Activated CD4-positive, alpha-beta T cell treated with anti-CD3 and anti-CD28 coated beads for 4 hours (primary cell): ENCODE measurements at places on chromosomes 12 and 14.
A peak's percentile ranks its signal among the peaks of the same experiment; 100 is the strongest.

DNA sequence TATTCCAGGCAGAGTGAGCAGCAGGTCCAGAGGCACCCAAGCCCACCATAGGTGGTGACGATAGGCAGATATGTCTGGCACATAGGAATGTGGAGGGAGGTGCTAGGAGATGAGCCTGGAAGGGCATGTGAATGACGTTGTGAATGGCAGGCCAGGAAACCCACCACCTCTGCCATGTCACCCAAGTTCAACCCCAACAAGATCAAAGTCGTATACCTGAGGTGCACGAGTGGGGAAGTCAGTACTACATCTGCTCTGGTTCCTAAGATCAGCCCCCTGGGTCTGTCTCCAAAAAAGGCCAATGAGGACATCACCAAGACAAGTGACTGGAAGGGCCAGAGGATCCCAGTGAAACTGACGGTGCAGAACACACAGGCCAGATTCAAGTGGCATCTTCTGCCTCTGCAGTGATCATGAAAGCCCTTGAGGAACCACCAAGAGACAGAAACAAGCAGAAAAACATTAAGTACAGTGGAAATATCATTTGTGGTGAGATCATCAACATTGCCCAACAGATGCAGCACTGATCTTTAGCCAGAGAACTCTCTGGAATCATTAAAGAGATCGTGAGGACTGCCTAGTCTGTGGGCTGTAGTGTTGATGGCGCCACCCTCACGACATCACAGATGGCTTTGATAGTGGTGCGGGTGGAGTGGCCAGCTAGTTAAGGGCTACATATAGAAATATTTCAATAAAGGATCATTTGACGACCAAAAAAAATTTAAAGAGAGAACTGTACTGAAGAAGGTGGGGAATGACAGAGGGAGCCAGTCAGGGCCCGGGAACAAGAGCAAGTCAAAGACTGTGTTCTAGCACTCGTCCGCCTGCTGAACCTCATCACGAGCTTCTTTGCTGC lies 99.7 kb downstream of the ZFP36L1 start:
- DNase-seq: no peak

GRCh38 chr12:109369831-109370230 lies 22.1 kb downstream of the MYO1H start:
- no peak for DNase-seq

GRCh38 chr14:65502676-65503124 lies 90.2 kb downstream of the FUT8 start:
- no peak for DNase-seq

DNA sequence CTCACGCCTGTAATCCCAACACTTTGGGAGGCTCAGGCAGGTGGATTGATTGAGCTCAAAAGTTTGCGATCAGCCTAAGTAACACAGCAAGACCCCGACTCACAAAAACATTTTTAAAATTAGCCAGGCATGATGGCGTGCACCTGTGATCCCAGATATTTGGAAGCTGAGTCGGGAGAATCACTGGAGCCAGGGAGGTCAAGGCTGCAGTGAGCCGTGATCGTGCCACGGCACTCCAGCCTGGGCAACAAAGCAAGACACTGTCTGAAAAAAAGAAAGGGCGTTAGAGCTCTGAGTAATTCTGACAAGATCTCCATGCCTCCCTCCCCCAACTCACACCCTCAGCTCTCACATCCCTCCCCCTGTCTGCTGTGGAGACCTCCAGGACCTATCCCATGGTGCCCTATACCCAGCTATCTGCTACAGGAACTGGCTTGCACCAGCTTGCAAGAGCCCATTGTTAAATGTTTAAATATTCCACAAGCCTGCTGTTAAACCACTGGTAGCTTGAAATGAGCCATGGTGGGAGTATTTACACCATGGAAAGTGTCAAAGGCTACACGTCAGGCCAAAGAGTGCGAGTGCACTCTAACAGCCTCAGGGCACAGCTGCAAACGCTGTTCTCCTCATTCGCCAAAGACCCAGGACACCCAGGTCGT lies 35.1 kb upstream of the PPP2R5C start:
- no peak for DNase-seq

DNA sequence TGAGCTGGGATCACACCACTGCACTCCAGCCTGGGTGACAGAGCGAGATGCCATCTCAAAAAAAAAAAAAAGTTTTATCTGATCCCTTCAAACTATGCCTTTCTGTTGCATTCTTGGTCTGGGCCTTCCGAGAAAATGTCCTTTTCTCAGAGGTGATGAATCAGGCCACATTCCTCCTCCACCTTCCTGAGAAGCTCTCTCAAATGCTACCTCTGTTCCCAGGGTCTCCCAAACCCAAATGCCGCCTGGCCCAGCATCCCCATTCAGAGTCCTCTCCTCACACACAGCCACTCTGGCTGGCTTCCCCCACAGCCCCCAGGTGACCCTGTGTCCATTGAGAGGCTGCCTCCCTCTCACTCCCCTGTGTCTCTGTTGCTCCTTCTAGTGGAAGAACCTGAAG lies 19.7 kb upstream of the TMED10 start:
- DNase-seq: no peak

- no peak for DNase-seq
Measured at GRCh38 chr14:23536494-23536893, 15.1 kb downstream of the ZFHX2 start.

GRCh38 chr12:50568338-50569091 lies 63.7 kb downstream of the DIP2B start:
- no peak for DNase-seq

GRCh38 chr12:94593822-94594442 lies 56.4 kb downstream of the TMCC3 start:
- no peak for DNase-seq

- no peak for DNase-seq
Measured at GRCh38 chr14:87065366-87065765, 927.6 kb downstream of the GALC start.

- DNase-seq: no peak
Measured at GRCh38 chr12:120759591-120760348, 34.1 kb downstream of the ACADS start.

- no peak for DNase-seq
Measured at GRCh38 chr12:26327975-26328644, 132.7 kb downstream of the SSPN start.

GRCh38 chr12:85747941-85748495 lies 88.2 kb downstream of the RASSF9 start:
- no peak for DNase-seq

DNA sequence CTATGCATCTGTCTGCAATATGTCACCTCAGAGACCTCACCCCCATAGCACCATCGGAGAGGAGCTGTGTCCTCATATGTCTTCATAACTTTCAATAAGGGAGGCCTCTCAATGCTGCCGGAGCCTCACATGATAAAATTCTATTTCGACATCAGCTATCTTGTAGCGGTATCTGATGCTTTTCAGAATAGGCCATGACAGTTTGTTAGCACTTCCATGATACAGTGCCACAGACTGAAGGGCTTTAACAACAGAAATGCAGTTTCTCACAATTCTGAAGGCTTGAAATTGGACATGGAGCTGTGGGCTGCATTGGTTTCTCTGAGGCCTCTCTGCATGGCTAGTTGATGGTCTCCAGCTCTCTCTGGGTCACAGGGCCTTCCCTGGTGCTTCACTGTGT lies 125.0 kb upstream of the PZP start:
- no peak for DNase-seq

DNA sequence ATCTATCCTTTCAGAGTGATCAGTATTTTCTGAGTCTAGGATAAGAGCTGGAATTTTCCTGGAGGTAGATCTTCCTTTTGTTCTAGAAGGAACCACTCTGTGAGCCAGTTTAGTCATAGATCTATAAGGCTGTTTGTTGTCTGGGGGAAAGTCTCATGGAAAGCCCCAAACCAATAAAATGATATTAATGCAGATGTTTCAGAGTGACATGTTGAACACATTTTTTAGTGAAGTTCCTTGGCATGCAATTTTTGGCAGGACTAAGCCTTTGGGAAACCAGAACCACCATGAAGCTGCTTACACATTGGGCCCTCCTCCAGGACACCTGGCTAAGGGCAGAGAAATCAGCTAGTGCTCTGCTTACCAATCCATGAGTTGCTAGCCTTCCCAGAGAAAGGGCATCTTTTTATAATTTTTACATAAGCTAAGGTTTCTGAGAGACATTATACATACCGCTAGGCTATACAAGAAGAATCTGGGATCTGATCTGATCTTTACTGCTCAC lies 101.5 kb upstream of the PCED1B start:
- no peak for DNase-seq

- no peak for DNase-seq
Measured at GRCh38 chr14:30608533-30609006, 13.5 kb upstream of the SCFD1 start.

- no peak for DNase-seq
Measured at GRCh38 chr14:32043624-32044023, 33.5 kb upstream of the ARHGAP5 start.

DNA sequence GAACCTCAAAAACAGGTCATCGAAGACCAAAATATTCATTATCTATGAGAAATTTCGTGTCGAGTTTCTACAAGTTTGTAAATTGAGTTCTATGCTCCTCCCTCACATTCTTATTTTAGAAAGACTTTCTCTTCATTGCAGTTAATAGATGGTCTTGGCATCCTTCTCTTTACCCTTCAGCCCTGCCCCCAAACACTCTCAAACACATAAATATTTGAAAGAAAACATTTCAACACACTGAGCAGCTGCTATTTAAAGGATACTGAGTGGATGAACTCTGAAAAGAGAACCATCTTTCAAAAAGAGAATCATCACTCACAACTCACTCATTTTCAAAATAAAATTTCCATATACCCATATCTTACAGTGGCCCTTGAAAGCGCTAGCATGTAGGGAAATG lies 67.1 kb downstream of the NUAK1 start:
- no peak for DNase-seq

GRCh38 chr14:52793061-52793460 lies 1.7 kb upstream of the GNPNAT1 start:
- DNase-seq: no peak

DNA sequence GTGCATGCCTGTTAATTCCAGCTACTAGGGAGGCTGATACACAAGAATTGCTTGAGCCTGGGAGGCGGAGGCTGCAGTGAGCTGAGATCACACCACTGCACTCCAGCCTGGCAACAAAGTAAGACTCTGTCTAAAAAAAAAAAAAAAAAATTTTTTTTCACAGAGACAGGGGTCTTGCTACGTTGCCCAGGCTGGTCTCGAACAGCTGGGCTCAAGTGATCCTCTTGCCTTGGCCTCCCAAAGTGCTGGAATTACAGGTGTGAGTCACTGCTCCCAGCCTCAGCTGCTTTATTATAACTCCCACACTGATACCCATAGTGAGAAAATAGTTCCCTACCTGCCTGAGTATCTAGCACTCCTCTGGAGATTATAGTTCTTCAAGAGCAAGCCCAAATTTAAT lies 11.2 kb downstream of the HAUS4 start:
- no peak for DNase-seq

DNA sequence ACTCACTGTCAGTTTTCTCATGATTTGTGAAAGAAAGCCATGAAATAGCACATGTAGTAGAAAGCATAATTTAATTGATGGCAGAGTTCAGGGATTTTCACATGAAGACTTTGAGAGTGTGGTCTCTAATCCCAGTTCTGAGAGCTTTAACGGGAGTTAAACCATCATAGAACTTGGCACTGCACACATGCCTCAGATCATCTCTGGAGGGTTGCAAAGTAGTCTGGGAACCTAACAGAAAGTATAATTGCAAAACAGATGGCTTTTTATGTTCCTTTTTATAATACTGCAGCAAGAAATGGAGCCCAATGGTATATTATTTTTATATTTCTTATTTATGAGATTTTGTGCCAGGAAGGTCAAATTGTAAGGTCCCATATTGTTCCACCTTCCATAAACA lies 77.9 kb downstream of the BHLHE41 start:
- no peak for DNase-seq

DNA sequence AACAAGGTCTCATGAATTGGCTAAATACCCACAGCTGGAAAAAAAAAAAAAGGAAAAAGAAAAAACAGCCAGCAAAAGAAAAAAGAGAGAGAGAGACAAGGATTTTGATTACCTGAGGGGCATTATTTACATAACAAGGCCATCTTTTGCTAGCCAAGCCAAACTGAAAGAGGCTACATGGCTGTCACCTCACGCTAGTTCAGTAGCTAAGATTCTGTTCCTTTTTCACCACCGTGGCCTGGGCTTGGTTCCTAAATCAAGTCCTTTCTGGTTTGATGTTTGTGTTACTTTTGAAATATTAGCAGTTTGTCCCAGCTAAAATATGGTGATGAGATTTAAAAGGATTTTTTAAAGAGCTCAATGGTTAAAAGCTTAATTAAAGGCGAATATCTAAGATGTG lies 2.0 kb upstream of the SDS start:
- no peak for DNase-seq

DNA sequence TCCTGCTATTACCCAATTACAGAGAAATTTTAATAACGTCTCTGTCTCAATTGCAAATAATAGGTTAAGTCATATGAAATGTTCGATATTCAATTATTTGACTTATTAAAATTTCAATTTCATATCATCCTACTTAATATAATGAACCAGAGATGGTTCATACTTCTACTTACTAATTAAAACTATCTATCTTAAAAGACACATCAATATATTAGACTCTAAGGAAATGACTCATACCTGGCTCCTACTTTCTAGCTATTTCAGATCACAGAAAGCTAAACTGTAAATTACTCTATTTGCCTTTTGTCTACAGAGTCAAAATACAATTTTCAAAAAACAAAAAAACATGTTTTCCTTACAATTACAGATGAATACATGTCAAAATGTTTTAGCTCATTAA lies 99.6 kb downstream of the CAPZA3 start:
- no peak for DNase-seq

- DNase-seq: peak; percentile 71
Measured at GRCh38 chr12:795305-795704, 42.9 kb downstream of the WNK1 start.

DNA sequence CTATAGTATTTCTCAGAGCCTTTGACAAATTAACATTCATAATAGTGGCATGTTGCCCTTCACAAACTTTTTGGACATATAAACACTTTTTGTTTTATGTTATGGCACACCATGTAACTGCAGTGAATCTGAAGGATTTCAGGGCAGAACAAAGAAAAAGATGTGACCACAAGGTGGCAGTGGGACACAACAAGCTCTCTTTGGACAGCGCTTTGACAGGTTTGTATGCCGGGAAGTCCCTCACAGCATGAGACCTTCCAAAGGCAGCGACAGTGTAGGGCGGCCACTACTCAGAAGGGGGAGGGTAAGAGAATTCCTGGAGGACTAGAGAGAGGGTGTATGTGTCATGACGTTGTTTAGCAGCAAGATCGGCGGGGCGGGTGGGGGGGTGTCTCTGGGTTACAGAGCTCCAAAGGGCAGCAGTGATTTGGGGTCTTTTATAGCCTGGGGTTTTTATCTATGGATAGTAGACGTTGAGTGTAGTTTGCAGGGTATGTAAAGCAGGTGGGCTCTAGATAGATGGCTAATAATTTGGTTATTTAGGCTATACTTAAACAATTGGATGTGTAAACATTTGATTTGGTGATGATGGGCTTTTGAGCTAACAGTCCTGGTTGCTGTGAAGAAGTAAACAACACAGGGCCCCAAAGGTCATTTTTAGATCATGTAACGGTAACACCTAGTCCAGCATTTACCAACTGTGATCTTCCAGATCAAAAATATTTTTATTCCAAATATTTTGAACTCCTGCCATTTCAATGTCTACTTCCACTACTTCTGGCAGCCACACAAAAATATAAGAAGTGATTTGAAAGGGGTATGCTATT lies 22.9 kb downstream of the ETFBKMT start:
- DNase-seq: peak; percentile 70
